ENCODE measurements at places on chromosomes 1 and 21.

DNA sequence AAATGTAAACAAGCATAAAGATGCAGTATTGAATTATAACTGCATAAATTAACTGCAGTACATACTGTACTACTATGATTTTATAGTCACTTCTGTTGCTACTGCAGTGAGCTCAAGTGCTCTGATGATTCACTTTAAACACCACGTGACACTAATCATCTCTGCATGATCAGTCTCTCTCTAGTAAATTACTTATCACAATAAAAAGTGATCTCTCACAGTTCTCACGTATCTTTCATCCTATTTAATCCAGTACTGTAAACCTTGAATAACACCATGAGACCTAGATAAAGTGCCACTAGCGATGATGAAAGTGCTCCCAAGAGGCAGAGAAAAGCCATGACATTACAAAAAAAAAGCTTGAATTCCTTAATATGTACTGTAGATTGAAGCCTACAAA, 1242.0 kb downstream of the AMY1C start:
- no peak for DNase-seq

DNA sequence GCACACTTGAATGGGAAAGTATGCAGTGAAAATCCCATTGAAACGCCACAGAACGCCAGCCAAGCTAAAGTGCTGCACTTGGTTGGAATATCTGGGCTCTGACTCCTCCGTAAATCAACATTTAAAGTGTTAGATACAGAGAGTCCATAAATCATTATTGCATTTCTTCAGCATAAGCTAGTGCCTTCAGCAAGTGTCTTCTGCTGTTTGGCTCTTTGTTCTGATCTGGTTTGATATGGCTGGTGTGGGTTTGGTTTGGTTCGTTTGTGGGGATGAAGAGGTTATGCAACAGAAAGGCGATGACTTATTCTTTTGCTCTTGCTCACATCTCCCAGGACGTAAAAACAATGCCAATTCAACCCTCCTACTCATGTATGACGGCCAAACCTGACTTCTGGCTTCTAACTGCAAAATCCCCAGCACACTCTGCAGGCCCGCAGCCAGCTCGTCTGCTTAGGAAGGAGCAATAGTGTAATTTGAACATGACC, 121.8 kb upstream of the ERG start:
- DNase-seq = no peak

- DNase-seq = peak; percentile 75
Measured at GRCh38 chr1:21818656-21819055, 6.6 kb downstream of the LDLRAD2 start.

GRCh38 chr1:201525193-201525778, 13.6 kb upstream of the NAV1 start:
- DNase-seq = no peak

GRCh38 chr1:24713176-24713575, 32.1 kb upstream of the CLIC4 start:
- no peak for DNase-seq

- no peak for DNase-seq
Measured at GRCh38 chr1:154810571-154810970, 59.5 kb downstream of the KCNN3 start.

Measured in OCI-LY7 (cell line).